ENCODE measurements at places on chromosomes 16 and 17.

DNA sequence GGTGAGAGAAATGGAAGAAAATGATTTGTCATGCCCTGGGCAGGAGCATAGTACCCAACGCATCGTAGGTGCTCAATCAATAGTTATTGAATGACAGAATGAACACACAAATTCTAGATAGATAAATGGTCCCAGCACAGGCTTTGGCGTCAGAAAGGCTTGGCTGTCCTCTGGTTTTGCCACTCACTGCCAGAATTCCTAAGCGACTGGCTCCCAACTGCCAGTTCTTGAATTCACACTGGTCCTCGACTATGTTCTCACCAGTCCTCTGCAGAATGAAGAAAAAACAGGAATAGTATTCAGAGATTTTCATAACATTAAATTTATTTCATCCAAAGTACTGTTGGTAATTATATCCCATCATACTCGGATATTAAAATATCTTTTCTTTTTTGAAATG lies 163.1 kb upstream of the NOL11 start:
- DNase-seq: no peak
- no peaks in the 10 kb centered on the region for H3K27me3 ChIP-seq
- no peak overlapping the region for H3K27ac ChIP-seq
- H3K4me3 ChIP-seq: no peak overlapping the region

GRCh38 chr17:53548252-53548651 lies 274.5 kb upstream of the KIF2B start:
- no peaks in the 10 kb centered on the region for H3K27me3 ChIP-seq
- DNase-seq: no peak
- no peak overlapping the region for H3K4me3 ChIP-seq
- no peaks in the 10 kb centered on the region for H3K36me3 ChIP-seq

- no peaks in the 10 kb centered on the region for H3K36me3 ChIP-seq
- H3K4me1 ChIP-seq: no peaks in the 10 kb centered on the region
- no peak overlapping the region for H3K27ac ChIP-seq
- H3K27me3 ChIP-seq: no peaks in the 10 kb centered on the region
Measured at GRCh38 chr17:193841-194806, 12.7 kb upstream of the DOC2B start.

DNA sequence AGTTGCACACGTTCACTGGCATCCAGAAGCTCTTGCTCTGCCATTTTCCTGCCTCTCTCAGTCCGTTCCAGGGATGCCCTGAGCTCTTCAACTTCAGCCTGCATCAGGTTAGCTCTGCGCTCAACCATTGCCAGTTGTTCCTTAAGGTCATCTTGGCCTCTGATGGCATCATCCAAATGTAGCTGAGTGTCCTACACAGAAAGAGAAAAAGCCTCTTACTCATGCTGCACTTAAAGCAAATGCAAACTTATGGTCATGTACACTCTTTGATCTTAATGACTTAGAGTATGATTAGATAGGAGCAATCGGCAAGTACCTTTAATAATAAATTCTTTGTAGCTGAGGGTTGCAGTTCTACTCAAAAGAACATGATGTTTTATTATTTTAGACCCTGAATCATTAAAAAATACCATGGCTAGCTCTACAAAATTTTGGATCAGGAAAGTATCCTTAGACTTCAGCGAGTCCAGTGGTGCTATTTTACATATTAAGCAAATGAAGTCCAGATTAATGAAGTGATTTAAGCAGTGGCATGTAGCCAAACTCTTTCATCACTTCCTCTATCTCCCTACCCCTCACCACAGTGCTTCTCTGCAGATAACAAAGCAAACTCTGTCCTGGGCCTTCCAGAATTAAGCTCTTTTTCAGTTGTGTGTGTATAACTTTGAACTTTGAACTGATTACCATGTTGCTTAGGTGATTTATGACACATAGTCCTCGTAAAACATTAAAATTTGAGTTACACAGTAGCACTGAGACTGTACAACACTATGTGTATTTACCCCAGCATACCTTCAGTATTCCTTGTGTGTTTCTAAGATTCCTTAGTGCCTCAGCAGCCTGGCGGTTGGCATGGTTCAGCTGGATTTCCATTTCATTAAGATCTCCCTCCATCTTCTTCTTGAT lies 22.1 kb downstream of the MYH4 start:
- H3K4me3 ChIP-seq: no peak overlapping the region
- DNase-seq: no peak
- H3K27me3 ChIP-seq: no peaks in the 10 kb centered on the region

DNA sequence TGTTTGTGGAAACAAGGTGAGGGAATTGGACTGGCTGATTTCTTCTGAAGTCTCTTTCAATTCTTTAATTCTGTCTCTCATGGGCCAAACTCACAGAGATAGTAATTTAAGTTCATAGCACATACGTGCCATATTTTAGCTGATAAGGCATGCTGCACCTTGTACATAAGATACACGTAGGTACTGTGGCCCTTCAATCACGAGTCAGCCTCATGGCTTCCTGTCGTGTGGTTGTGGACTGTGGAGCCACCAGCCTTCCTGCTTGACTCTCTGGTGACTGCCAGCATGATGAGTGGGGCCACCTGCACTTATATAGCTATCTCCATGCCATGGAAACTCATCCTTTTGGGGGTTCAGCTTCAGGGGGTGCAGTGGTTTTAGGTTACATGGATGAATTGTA lies 25.1 kb downstream of the KSR1 start:
- H3K27ac ChIP-seq: no peak overlapping the region
- no peaks in the 10 kb centered on the region for H3K27me3 ChIP-seq
- peak; percentile 45 for DNase-seq
- no peaks in the 10 kb centered on the region for H3K36me3 ChIP-seq
- peaks cover 42% of the 10 kb centered on the region for H3K4me1 ChIP-seq

DNA sequence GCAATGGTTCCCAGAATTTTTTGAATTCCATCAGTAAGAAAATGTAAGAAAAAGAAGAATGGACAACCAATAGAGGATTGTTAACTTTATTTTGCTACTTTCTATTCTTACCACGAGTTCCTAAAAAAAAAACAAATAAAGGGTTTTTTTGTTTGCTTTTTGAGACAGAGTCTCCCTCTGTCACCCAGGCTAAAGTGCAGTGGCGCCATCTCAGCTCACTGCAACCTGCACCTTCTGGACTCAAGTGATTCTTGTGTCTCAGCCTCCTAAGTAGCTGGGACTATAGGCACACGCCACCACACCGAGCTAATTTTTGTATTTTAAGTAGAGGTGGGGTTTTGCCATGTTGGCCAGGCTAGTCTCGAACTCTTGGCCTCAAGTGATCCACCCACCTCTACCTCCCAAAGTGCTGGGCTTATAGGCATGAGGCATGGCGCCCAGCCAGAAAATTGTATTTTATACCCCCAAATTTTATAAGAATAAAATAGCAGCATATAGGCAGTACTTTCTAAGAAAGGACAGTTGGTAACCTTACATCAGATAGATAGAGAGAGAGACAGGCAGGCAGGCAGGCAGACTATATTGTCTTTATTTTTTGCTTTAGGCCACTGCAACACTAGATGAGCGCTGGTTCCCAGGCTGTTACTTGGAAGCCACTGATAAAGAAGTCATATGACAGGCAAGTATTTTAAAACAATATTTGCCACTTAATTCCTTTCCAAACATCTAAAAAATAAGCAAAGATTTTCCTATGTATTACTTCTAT lies 127.5 kb downstream of the VPS53 start:
- no peak overlapping the region for H3K4me3 ChIP-seq
- H3K27ac ChIP-seq: no peak overlapping the region
- no peaks in the 10 kb centered on the region for H3K27me3 ChIP-seq
- no peak for DNase-seq

- peaks cover 18% of the 10 kb centered on the region for H3K4me1 ChIP-seq
- H3K27ac ChIP-seq: peak overlapping the region; percentile 61
- H3K27me3 ChIP-seq: no peaks in the 10 kb centered on the region
- DNase-seq: peak; percentile 95
Measured at GRCh38 chr17:75571197-75571884, 16.3 kb upstream of the MYO15B start.

- H3K4me1 ChIP-seq: peaks cover 2% of the 10 kb centered on the region
- H3K4me3 ChIP-seq: no peak overlapping the region
- peaks cover 21% of the 10 kb centered on the region for H3K36me3 ChIP-seq
- DNase-seq: no peak
- H3K27me3 ChIP-seq: no peaks in the 10 kb centered on the region
Measured at GRCh38 chr16:57061084-57061905, 31.1 kb upstream of the CPNE2 start.

DNA sequence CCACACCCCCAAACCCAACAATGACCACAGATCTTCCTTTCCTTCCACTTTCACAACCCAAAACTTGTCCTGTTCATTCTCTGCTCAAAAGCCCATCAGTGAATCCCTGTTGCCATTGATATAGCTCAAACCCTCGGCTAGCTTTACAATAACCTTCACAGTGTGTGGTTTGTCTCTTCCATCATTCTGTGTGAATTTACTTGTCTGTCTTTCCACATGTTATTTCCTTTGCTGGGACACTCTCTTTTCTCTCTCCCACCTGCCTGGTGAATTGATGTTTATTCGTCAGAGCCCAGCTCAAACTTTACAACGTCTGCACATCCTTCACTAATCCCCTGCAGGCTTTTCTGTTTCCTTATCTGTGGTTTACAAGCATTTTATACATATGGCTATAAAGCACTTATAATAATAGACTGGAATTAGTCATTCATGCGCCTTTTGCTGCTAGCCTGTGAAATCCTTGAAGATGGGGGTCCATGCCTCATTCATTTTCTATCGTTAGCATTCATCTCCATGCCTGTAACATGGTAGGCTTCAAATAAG lies 114.4 kb downstream of the CDH13 start:
- no peaks in the 10 kb centered on the region for H3K4me1 ChIP-seq
- peaks cover 2% of the 10 kb centered on the region for H3K27me3 ChIP-seq
- H3K27ac ChIP-seq: no peak overlapping the region
- no peaks in the 10 kb centered on the region for H3K36me3 ChIP-seq

DNA sequence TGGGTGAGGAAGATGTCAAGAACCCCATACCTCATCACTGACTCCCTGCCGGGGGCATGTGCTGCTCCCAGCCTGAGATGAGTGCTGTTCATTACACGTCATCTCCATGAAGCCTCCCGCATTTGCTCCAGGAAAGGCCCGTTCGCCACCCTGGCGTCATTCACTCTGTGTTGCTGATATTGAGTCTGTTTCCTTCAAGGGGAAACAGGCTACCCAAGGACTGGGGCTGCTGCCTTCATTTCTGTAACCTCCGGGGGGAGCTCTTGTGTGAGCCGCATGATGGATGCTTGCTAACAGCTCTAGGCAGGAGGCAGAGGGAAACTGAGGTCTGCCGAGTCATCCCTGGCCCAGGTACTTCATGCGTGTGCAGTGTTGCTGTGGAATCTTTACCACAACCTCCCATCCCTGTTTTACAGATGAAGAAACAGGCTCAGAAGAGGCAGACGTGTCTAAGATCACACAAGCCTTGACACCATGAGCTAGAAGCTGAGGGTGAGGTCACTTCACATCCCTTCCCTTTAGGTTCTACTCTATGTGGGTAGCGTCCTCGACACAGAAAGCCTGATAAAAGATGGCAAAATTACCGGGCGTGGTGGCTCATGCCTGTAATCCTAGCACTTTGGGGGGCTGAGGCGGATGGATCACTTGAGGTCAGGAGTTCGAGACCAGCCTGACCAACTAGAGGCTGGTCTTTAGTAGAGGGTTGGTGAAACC lies 3.5 kb upstream of the ARMC5 start:
- H3K27ac ChIP-seq: no peak overlapping the region
- H3K27me3 ChIP-seq: no peaks in the 10 kb centered on the region
- peak; percentile 66 for DNase-seq
- H3K4me1 ChIP-seq: peaks cover 74% of the 10 kb centered on the region

DNA sequence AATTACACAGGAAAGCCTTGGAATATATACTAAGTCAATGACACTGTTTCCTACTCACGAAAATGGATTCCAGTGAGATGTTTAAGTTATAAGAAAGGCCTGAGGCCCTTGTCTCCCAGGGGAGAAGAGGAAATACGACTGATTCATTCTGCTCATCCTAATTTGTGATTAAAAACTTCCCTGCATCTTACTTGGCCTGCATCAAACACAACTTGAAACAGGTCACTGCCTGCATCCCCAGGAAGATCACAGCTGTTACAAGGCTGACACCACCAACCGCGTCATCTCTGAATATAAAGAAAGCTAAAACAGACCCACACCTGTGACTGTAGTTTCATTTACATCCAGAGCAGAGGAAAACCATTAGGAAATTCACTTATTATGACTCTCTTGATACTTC lies 121.9 kb downstream of the DNAH3 start:
- no peak overlapping the region for H3K27ac ChIP-seq
- no peaks in the 10 kb centered on the region for H3K4me1 ChIP-seq
- no peak for DNase-seq
- no peaks in the 10 kb centered on the region for H3K36me3 ChIP-seq
- H3K4me3 ChIP-seq: no peak overlapping the region

DNA sequence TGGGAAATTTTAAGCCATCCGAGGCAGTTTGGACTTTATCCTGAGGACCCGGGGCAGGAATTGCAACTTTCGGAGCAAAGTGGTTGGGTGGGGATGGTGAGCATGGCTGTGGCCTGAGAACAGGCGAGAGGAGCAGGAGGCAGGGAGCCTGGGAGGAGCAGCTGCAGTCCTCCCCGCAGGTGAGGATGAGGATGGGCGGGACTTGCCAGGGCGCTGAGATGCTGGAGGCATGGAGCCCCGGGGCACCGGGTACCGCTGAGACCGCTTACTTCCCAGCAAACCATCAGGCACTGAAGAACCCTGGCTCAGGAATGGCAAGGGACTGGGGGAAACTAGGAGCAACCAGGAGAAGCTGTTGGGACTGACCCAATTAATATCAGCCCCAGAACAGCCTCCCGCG lies 210.8 kb downstream of the GSG1L start:
- no peak for DNase-seq
- H3K4me3 ChIP-seq: no peak overlapping the region
- H3K27me3 ChIP-seq: peaks cover 57% of the 10 kb centered on the region
- no peaks in the 10 kb centered on the region for H3K4me1 ChIP-seq
- H3K27ac ChIP-seq: no peak overlapping the region

DNA sequence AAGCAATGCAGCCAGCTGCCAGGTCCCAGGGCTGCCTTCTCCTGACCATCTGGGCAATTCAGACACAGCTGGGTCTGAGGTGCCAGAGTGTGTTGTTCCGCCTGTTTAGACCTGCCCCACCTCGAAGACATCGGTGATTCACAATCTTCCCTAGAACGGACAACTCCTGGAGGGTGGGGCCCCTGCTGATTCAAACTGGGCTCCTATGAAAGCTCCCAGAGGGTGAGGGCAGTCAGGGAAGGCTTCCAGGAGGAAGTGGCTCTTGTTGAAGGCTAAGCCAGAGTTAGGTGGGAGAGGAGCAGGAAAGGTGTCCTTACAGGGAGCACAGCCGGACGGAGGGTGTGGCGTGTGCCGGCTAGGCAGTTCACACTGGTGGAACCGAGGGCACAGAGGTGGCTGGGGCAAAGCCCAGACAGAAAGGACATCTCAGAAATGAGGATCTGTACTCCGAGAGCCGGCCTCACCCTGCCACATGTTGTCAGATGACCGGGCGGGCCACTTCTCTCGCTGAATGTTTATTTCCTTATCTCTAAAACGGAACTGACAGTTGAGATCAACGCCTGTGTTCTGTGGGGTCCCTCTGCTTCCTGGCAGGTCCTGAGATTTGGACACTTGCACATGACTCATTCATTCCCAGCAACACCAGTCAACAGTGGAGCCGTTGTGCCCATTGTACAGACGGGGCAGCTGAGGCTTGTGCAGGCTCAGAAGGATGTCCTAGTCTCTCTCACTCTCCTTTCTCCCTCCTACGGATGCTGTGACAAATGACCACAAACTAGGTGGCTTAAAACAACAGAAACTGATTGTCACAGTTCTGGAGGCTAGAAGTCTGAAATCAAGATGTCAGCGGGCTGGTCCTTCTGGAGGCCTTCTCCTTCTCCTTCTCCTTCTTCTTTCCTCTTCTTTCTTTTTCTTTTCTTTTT lies 26.9 kb upstream of the LITAF start:
- DNase-seq: peak; percentile 66
- no peaks in the 10 kb centered on the region for H3K36me3 ChIP-seq
- peak overlapping the region; percentile 75 for H3K27ac ChIP-seq
- no peaks in the 10 kb centered on the region for H3K27me3 ChIP-seq

- peaks cover 90% of the 10 kb centered on the region for H3K4me1 ChIP-seq
- no peaks in the 10 kb centered on the region for H3K36me3 ChIP-seq
- H3K4me3 ChIP-seq: no peak overlapping the region
Measured at GRCh38 chr16:17371299-17371698, 99.5 kb downstream of the XYLT1 start.
